Thymus (tissue), 14 donors: ENCODE measurements at places on chromosomes 5 and 9. TPM values are rescaled to one million over a fixed set of nuclear protein-coding genes. Genes with fewer than 3 reads are reported as not detected.

- DNase-seq, result no peak
Observed at GRCh38 chr9:89843074-89843473, 238.3 kb downstream of the GADD45G start.

GRCh38 chr9:14283276-14283675, 30.7 kb downstream of the NFIB start:
- no peak for DNase-seq

DNA sequence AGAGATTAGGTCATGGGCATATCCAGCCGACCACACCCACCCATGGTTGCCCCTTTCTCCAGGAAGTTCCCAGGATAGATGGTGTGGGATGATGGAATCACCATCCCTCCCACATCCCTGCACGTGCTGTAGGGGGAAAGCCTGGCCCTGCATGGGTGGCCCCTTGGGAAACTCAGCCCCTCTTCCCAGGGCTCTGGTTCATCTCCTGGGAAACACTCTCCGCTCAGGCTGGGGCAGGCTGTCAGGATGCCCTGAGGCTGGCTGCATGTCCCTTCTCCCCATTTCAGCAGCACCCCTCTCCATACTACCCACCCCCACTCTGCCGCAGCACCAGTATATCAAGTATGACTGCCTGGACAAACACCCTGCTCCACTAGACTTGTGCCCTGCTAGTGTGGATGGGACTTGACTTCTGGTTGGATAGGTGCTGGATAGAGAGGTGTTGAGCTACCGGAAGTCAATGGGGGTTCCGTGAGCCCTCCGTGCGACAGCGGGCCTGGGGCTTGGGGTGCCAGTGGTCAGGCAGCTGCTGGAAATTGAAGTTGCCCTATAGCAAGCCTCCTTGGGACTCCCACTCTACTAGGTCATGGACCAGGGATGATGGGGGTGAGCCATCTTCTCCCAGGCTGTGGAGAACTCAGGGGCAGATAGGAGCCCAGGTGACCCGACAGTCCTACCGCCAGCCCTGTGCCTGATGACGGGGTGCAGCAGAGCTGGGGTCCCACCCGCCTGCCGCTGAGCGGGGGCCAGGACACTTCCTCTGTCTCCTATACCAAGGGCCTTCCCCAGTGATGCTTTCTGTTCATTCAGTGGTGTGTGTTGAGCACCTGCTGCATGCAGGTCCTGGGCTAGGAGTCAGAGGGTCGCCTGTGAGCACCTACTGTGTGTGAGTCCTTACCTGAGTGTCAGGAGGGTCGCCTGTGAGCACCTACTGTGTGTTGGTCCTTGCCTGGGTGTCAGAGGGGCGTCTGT, 69.4 kb upstream of the COL5A1 start:
- no peak for DNase-seq

- no peak for DNase-seq
Observed at GRCh38 chr5:134906811-134907210, 1.9 kb downstream of the PCBD2 start.

- DNase-seq, result no peak
Observed at GRCh38 chr9:118364266-118365106, 660.3 kb downstream of the TLR4 start.

GRCh38 chr9:74083681-74084433, 413.3 kb upstream of the RORB start:
- no peak for DNase-seq

DNA sequence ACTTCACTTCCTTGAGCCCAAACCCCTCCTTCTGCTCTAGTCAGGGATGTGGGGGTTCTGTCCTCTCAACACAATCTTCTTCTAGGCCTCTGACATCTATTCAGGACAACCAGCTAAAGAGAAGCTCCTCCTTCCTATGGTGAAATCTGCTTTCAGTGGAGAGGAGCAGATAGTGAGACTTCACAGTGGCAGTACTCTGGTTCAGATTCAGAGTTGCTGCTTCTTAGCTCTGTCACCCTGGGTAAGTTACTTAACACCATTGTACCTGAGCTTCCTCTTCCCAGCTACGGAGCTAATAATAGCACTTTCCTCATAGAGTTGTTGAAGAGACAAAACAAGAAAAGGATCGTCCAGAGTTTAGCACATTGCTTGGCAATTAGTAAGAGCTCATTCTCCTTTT, 77.3 kb upstream of the LARP1 start:
- no peak for DNase-seq

GRCh38 chr5:68964679-68965078, 129.1 kb upstream of the SLC30A5 start:
- no peak for DNase-seq

DNA sequence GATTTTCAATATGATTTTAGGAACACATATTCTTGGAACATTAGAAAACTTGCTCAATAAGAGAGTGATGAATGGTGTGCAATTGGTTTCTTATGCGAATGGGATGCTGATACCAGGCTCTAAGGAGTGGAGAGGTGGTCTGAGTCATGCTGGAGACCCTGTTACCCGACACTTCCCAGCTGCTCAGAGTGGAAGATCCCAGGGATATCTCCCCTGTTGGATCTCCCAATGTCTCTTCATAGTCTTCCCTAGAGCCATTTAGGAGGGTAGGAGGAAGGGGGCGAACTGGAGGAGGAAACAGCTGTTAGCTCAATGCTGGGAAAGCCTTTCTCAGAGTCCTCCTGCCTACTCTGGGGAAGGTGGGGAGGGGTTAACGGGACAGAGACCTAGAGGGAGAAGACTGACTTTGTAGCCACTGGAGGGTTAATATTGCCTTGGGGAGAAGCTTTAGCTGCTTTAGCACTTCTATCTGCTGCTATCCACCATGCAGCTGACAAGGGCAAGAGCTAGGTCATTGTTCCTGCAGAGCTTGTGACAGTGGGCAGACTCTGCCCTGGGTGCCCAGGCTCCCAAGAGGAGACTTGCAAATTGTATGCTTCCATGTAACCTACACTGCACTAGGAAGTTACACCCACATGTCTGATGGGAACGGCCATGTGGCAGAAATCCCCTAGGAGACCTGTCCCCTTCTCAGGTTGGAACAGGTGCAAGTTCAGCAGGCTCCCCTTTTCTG, 301.0 kb downstream of the GADD45G start:
- no peak for DNase-seq

DNA sequence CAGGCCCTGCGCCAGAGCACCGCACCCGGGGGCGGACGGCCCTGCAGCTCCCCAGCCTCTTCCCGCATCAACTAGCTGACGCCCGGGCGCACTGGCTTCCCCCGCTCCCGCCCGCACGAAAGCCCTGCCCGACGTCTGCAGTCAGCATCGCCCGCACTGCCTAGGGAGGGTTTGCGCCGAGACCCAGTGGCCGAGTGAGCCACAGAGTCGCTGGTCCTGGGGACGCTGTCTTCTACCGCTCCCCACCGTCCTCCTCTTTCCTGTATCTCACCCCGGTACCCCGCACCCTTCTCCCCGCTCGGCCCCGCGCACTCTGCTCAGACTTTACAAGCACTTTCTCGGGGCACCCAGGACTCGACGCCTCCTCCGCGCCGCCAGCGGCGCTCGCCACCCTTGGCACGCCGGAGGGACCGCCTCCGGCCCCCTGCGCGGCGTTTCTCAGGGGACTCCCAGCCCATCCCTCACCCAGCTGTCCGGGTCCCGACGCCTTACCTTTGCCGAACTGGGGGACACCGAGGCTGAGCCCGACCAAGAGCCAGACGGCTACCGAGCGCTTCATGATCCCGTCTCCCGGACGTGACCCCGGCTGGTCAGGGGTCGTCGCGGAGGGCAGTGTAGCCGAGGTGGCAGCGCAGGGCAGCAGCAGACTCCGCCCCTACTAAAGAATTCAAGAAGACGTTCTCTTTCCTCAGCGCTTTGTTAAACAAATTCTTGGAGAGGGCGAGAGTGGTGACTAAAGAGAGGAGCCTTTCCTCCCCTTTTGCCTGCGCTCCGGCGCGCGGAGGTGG, 670 bp downstream of the EDIL3 start:
- no peak for DNase-seq

DNA sequence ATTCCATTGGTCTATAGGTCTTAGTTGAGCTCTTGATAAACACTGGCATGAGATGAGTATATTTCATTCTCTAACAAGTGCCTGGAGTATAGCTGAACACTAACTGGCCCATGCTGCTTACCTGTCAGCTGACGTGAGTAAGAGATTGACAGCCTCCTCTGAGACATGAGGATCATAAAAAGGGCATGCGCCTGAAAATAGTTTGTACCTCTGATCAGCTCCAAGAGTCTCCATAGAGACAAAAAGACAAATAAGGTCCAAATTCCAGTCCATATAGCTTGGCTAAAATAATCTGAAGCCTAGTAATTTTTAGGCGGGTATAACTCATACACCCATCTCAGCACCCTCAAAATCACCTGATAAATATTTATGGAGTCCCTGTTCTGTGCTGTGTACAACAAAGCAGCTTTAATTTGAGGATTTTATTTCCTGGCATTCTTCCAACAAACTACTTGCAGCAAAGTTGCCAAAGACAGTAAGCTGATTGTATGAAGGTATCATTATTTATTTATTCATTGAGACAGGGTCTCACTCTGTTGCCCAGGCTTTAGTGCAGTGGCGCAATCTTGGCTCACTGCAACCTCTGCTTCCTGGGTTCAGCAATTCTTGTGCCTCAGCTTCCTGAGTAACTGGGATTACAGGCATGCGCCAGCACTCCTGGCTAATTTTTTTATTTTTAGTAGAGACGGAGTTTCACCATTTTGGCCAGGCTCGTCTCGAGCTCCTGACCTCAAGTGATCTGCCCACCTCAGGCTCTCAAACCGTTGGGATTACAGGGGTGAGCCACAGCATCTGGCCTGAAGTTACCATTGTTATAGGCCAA, 16.2 kb upstream of the FSD1L start:
- no peak for DNase-seq

GRCh38 chr9:132334364-132334763, 20.4 kb downstream of the SETX start:
- no peak for DNase-seq

DNA sequence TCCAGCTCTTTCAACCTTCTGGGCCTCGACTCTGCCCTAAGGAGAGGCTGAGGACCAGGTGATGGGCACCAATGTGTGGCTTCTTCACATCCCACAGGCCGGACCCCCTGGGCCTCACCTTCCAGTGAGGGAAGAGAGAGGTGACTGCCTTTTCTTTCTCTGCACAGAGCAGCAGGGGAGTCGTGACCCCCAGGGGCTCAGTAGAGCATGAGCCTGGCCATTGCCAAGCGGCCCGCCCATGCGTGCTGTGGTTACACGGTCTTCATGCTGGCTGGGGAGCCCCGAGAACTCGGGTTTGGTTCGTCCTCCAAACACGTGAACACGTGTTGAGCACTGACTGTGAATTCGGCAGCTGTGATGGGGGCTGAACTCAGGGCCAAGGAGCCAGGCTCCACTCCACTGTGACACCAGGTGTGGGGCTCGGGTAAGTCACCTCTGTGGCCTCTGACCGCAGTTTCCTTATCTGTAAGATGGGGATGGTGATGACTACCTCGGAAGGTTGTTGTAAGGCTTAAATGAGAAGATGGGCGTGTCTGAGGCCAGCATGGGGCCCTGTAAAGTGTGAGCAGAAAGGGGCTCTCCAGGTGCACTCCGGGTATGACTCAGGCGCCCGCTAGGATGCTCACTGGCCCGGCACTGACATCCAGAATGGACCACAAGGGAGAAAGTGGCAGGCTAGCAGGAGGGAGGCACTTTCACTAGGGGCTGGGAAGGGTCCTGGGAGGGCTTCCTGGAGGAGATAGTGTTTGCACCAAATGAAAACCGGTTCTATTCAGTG, 13.4 kb upstream of the GRHPR start:
- DNase-seq, result no peak

DNA sequence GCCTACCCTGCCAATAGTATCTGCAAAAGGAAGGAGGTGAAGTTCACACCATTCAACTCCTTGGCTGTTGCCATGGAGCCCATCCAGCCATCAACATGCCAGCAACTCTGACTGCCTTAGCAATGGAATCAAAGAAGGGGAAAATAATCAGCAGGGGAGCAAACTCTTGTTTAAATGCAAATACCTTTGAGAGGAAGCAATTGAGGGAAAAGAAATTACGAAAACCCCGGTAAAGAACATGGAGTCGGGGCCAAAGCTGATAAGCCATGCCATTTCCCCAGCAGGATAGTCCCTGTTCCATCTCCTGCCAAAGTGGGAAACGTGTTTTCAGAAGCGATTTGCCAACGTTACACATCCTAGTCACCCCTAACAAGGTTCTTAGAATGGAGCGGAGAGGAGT, 69.0 kb downstream of the MFAP3 start:
- DNase-seq, result no peak

DNA sequence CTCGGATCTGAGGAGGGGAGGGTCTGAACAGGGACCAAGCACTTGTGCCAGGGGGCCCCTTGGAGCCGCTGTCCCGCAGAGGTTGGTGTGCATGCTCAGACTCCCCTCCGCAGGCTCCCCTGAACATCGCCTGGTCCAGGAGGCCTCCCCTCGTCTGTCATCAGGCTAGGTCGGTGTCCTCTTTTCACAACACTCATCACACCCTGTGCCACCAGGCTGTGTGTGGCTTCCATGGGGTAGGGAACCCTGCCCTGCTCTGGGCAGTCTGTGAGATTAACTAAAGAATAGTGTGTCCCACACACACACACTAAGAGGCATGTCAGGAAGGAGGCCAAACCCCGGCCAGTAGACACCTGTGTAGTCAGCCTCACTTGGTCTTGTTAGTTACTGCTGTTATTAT, 119.3 kb downstream of the C5orf15 start:
- no peak for DNase-seq

The SAXO1 gene
- 0.09 TPM for total RNA-seq

The UIMC1 gene
- total RNA-seq, result 44.4 TPM

The AQP3 gene
- total RNA-seq, result 256 TPM

The EGFLAM gene
- total RNA-seq, result 24.0 TPM

The ADGRD2 gene
- total RNA-seq, result 0.09 TPM

The PCDHB6 gene
- total RNA-seq, result 0.09 TPM

The TXNDC8 gene
- total RNA-seq, result not detected

The IL5 gene
- total RNA-seq, result not detected

The PTPRD gene
- 13.5 TPM for total RNA-seq

The IRX4 gene
- total RNA-seq, result not detected

The SLC23A1 gene
- 1.1 TPM for total RNA-seq

The GNAQ gene
- total RNA-seq, result 18.7 TPM

The BNC2 gene
- total RNA-seq, result 3.9 TPM

The GTF2H2C gene
- total RNA-seq, result 32.0 TPM
